H9 (cell line): ENCODE measurements at places on chromosomes 7 and 10. TPM values are rescaled to one million over a fixed set of nuclear protein-coding genes. Genes with fewer than 3 reads are reported as not detected.

GRCh38 chr10:71458387-71458786 lies 61.7 kb downstream of the CDH23 start:
- H3K4me1 ChIP-seq, result no peaks in the 10 kb centered on the region
- no peak overlapping the region for H3K27ac ChIP-seq
- no peak for DNase-seq
- H3K4me3 ChIP-seq, result no peak overlapping the region

Gene GIMAP7
- total RNA-seq, result not detected in 2 replicates

GRCh38 chr10:93277360-93277759 lies 203.7 kb downstream of the CYP26A1 start:
- H3K4me1 ChIP-seq, result peaks cover 18% of the 10 kb centered on the region; the same call in 1 of the 2 replicates
- no peak overlapping the region for H3K27ac ChIP-seq
- no peak overlapping the region for H3K4me3 ChIP-seq
- DNase-seq, result no peak

DNA sequence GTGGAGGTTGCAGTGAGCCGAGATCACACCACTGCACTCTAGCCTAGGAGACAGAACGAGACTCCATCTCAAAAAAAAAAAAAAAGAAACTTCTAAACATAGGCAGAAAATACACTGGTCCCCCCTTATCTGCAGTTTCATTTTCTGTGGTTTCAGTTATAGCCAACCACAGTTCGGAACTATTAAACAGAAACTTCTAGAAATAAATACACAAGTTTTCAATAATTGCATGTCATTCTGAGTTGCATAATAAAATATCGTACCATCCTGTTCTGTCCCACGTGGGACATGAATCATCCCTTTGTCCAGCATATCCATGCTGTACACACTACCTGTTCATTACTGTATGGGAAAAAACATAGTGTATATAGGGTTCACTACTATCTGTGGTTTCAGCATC lies 8.0 kb downstream of the XRCC2 start:
- H3K36me3 ChIP-seq, result peaks cover 32% of the 10 kb centered on the region
- no peaks in the 10 kb centered on the region for H3K27me3 ChIP-seq
- H3K4me3 ChIP-seq, result no peak overlapping the region
- no peak for DNase-seq
- no peaks in the 10 kb centered on the region for H3K4me1 ChIP-seq

DNA sequence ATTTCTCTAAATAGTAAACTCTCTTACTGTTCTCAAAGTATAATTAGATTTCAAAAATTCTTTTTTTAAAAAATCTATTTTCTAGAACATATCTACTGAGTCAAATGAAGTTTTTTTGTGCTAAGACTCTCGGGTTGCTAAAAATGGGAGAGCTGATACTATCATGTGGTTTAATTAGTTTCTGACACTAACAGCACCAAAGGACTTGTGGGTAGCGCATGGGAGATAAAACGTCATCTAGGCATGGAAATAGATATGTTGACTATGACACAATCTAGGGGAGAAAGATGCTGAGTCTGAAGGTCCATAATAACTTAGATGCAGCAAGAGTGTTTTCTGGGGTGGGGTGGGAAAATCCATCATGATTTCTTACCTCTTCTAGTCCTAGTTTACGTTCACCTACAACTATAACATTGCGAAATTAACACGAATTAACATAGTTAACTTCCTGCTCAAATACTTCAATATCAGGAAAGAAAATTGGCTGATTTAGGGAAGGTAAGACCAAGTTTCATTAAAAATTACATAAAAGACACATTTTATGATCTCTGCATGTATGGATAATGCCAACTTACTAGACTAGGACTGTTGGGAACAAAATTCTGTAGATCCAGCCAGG lies 14.3 kb upstream of the ARMC3 start:
- no peak for DNase-seq
- no peak overlapping the region for H3K4me3 ChIP-seq
- H3K27me3 ChIP-seq, result no peaks in the 10 kb centered on the region
- no peak overlapping the region for H3K27ac ChIP-seq
- H3K36me3 ChIP-seq, result peaks cover 9% of the 10 kb centered on the region; the same call in 2 of the 3 replicates

DNA sequence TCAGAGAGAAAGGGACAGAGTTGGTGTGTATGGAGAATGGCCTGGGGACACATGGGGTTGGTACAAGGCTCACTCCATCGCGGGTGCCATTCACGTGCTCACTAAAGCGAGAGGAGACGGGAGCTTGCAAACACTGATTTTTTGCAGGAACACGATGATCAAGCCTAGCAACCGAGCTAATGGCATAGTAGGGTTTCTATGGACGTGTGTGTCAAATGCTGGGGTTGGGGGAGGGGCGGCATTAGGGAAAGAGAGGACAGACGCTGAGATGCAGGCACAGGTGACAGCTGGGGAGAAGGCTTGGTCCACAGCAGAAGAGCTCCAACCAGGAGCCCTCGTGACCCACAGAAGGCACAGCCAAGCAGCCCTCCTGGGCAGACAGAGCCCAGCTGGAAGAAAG lies 33.9 kb downstream of the RCC1L start:
- H3K27me3 ChIP-seq, result no peaks in the 10 kb centered on the region
- H3K36me3 ChIP-seq, result peaks cover 3% of the 10 kb centered on the region
- DNase-seq, result no peak
- no peak overlapping the region for H3K27ac ChIP-seq
- no peak overlapping the region for H3K4me3 ChIP-seq

DNA sequence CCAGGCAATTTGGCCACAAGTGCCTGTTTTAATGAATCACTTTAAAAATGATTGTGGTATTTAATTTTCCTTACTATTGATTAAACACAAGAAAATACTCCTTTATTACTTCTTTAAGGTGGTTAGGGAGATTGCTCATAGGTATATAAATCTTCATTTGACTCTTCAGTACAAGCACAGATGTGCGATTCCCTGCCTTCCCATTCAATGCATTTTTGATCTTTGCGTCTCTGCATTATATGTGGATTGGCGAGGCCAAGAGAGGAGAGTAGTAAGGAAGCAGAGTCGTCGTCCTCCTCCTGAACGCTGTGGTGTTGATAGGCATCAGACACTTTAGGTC lies 683.7 kb downstream of the LRMDA start:
- no peak for DNase-seq
- no peak overlapping the region for H3K4me3 ChIP-seq
- no peak overlapping the region for H3K27ac ChIP-seq
- no peaks in the 10 kb centered on the region for H3K4me1 ChIP-seq
- H3K27me3 ChIP-seq, result no peaks in the 10 kb centered on the region; the same call in 1 of the 2 replicates

Gene ZNF365
- 0.46 and 0.59 TPM in 2 replicates for total RNA-seq

- H3K4me1 ChIP-seq, result no peaks in the 10 kb centered on the region
- DNase-seq, result no peak
- no peak overlapping the region for H3K27ac ChIP-seq
- no peak overlapping the region for H3K4me3 ChIP-seq
- H3K36me3 ChIP-seq, result no peaks in the 10 kb centered on the region
Measured at GRCh38 chr7:154383045-154383444, 330.8 kb downstream of the DPP6 start.

GRCh38 chr7:131040467-131040932 lies 287.2 kb upstream of the MKLN1 start:
- peaks cover 3% of the 10 kb centered on the region; the same call in 2 of the 3 replicates for H3K36me3 ChIP-seq
- no peaks in the 10 kb centered on the region for H3K27me3 ChIP-seq
- DNase-seq, result peak; percentile 50
- H3K4me3 ChIP-seq, result no peak overlapping the region
- H3K27ac ChIP-seq, result no peak overlapping the region
- H3K4me1 ChIP-seq, result peaks cover 6% of the 10 kb centered on the region; the same call in 1 of the 2 replicates

Gene LIPM
- total RNA-seq, result not detected in 2 replicates

Gene FEZF1
- 37.8 and 41.5 TPM in 2 replicates for total RNA-seq

Gene TPK1
- total RNA-seq, result 3.1 and 4.2 TPM in 2 replicates

GRCh38 chr7:105118612-105119600 lies 104.9 kb downstream of the KMT2E start:
- DNase-seq, result no peak
- no peak overlapping the region for H3K27ac ChIP-seq
- H3K27me3 ChIP-seq, result no peaks in the 10 kb centered on the region
- no peaks in the 10 kb centered on the region; the same call in 1 of the 2 replicates for H3K4me1 ChIP-seq
- H3K4me3 ChIP-seq, result no peak overlapping the region

DNA sequence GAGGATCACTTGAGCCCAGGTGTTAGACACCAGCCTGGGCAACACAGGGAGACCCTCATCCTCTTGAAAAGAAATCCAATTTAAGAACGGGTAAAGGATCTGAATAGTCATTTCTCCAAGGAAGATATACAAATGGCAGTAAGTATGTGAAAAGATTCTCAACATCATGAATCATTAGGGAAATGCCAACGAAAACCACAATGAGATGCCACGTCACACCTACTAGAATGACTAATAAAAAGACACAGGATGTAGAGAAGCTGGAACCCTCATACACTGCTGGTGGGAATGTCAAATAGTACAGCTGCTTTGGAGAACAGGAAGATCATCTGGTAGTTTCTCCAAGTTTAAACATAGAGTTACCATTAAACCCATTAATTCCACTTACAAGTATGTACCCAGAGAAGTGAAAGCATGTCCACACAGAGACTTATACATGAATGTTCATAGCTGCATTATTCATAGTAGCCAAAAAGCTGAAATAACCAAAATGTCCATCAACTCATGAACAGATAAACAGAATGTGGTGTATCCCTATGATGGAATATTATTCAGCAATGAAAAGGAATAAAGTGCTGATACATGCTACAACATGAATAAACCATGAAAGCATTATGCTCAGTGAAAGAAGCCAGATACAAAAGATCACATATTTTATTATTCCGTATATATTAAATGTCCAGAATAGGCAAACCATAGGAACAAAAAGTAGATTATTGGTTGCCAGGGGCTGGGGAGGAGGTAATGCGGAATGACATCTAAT lies 13.1 kb upstream of the ZMIZ2 start:
- no peak for DNase-seq
- no peaks in the 10 kb centered on the region for H3K36me3 ChIP-seq
- H3K4me1 ChIP-seq, result no peaks in the 10 kb centered on the region

Gene CRYGN
- total RNA-seq, result 0.79 and 1.8 TPM in 2 replicates

GRCh38 chr7:136000288-136000913 lies 23.2 kb upstream of the MTPN start:
- no peak overlapping the region for H3K4me3 ChIP-seq
- no peaks in the 10 kb centered on the region for H3K4me1 ChIP-seq
- H3K27ac ChIP-seq, result no peak overlapping the region
- no peak for DNase-seq
- H3K27me3 ChIP-seq, result no peaks in the 10 kb centered on the region
- no peaks in the 10 kb centered on the region for H3K36me3 ChIP-seq

- no peaks in the 10 kb centered on the region for H3K27me3 ChIP-seq
- H3K36me3 ChIP-seq, result no peaks in the 10 kb centered on the region
- no peak overlapping the region for H3K27ac ChIP-seq
Measured at GRCh38 chr7:30914596-30914995, 2.9 kb downstream of the AQP1 start.

DNA sequence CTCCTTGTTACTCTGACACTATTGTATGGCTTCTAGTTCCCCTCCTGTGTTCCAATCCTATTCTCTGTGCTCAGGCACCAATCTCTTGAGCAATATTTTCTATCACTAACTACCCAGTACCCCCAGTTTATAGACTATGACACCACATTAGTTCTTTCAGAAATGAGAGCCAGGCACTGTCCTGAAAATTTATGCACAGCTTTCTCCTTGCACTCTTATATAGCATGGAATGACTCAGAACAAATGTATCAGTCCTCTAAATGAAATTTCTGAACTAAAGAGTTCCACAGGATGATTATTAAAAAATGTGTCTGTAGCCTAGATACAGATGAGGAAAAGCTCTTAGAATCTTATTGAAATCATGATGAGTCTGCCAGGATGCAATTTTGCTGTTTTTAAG lies 489.9 kb downstream of the XPNPEP1 start:
- H3K4me3 ChIP-seq, result no peak overlapping the region
- no peaks in the 10 kb centered on the region for H3K4me1 ChIP-seq
- no peak for DNase-seq
- no peak overlapping the region for H3K27ac ChIP-seq
- H3K27me3 ChIP-seq, result no peaks in the 10 kb centered on the region

DNA sequence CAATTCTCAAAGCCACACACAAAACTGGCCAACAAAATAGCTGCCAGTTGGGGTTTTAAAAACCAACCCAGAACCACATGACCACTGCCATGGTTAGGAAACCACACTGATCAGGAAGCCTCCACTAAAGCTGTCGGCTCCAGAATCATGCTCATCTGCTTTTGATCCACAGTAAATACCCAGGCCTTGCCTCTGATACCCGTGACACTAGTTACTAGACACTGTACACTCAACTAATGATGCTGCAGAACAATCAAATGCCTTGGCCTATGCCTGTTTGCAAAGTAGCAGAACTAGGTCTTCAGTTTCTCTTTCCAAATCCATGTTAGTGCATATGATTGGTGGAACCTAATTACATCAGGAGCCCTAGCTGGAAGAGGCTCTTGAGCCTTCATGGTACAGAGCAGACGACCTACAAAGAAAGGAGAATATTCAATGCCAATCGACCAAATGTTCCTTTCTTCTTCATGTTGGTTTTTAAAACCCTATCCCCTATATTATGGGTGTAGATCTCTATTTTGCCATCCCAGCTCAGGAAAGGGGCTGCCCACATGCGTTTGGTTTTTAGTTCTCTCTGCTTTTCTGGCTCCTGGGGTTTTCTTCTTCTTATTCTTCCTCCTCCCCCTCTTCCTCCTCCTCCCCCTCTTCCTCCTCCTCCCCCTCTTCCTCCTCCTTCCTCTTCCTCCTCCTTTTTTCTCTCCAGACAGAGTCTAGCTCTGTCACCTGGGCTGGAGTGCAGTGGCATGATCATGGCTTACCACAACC lies 76.6 kb downstream of the CNNM2 start:
- no peak overlapping the region for H3K27ac ChIP-seq
- no peaks in the 10 kb centered on the region for H3K4me1 ChIP-seq
- DNase-seq, result no peak
- H3K4me3 ChIP-seq, result no peak overlapping the region
- H3K27me3 ChIP-seq, result no peaks in the 10 kb centered on the region

Gene PTN
- 16.5 and 16.8 TPM in 2 replicates for total RNA-seq

Gene SRRM3
- total RNA-seq, result 10.7 and 11.0 TPM in 2 replicates

DNA sequence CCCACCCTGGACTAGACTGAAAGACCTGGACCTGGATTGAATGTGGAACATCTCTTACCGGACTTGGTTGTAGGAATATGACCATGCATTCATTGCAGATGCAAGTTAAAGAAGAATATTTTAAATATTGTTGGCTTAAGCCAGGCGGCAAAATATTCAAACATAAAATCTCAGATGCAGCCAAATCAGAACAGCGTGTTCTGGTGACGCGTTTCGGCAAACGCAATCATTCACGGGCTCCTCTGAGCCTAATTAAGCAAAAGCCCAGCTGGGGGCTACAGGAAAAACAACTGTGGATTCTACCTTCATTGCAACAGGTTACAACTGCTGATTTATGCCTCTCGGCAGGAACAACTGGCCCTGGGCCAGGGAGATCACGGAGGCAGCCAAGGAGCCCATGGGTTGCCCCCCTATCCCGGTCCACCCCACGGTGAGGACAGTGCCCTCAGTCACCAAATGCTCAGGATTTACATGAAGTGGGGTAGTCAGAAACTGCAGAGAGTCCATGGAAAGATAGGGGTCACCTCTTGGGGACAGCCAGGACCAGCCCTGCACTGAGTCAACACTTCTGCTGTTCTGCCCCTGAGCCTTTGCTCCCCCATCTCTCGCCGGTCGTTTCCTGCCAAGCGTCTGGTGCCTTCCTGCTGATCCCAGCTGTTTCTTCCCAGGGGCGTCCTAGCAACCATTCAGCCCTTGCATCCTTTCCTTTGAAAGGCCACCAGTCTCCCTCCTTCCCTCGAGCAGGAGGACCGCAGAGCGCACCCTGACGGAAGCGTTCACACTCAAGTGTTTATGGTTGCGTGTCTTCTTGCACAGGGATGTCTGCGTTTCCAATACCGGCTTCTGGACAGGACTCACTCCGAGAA lies 64.4 kb upstream of the SFMBT2 start:
- H3K27me3 ChIP-seq, result no peaks in the 10 kb centered on the region
- no peaks in the 10 kb centered on the region for H3K36me3 ChIP-seq
- no peak overlapping the region for H3K27ac ChIP-seq

- H3K27me3 ChIP-seq, result no peaks in the 10 kb centered on the region
- DNase-seq, result no peak
- H3K4me3 ChIP-seq, result no peak overlapping the region
- H3K27ac ChIP-seq, result no peak overlapping the region
- H3K4me1 ChIP-seq, result no peaks in the 10 kb centered on the region
Measured at GRCh38 chr10:32471232-32471631, 25.3 kb downstream of the CCDC7 start.
